Left lung (tissue), 14 donors: ENCODE measurements at places on chromosomes 6 and 20. TPM values are rescaled to one million over a fixed set of nuclear protein-coding genes. Genes with fewer than 3 reads are reported as not detected.
A peak's percentile ranks its signal among the peaks of the same experiment; 100 is the strongest.

The CABLES2 gene
- 11.9 TPM for polyA plus RNA-seq

The HCRTR2 gene
- 0.09 TPM for polyA plus RNA-seq

The WFDC6 gene
- not detected for polyA plus RNA-seq

The FAM135A gene
- polyA plus RNA-seq, result 25.3 TPM

DNA sequence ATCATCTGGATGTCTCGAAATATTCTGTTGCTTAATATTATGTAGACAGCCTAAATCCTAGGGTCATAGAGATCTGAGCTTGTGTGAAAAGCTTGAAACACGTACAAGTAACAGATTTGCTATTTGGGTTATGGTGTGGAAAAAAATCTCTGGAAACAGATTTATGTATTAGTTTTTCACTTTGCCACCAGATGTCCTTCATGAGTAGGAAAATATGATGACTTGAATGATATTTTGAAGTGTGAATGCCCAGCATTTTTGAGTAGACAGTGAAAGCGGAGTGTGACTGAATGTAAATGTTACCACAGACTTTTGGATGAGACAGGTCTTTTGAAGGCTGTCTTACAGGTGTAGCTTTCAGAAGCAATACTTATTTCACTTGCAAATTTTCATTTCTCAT is 4.2 kb upstream of the BMP6 start:
- no peak for DNase-seq
- peaks cover 23% of the 10 kb centered on the region for H3K4me1 ChIP-seq
- H3K4me3 ChIP-seq, result no peak overlapping the region

DNA sequence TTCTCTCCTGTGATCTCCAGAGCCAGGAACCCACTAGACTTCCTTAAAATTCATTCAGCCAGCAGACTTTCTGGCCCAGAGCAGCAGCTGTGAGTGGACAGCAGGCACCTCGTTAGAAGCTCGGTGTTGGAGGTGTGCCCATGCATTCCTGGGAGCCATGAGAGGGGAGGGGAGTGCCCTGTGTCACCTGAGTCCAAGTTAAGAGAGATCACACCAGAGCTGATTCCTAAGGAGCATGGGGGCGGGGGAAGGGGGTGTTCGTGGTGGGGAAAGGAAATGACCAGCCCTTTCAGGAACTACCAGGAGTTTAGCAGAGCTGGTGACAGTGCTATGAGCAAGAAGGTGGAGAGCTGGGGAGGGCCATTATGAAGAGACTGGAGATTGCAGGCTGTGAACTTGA is 46.9 kb downstream of the GFRA4 start:
- DNase-seq, result peak; percentile 77
- no peaks in the 10 kb centered on the region for H3K27me3 ChIP-seq
- no peaks in the 10 kb centered on the region for H3K4me1 ChIP-seq
- H3K27ac ChIP-seq, result peak overlapping the region; percentile 18

DNA sequence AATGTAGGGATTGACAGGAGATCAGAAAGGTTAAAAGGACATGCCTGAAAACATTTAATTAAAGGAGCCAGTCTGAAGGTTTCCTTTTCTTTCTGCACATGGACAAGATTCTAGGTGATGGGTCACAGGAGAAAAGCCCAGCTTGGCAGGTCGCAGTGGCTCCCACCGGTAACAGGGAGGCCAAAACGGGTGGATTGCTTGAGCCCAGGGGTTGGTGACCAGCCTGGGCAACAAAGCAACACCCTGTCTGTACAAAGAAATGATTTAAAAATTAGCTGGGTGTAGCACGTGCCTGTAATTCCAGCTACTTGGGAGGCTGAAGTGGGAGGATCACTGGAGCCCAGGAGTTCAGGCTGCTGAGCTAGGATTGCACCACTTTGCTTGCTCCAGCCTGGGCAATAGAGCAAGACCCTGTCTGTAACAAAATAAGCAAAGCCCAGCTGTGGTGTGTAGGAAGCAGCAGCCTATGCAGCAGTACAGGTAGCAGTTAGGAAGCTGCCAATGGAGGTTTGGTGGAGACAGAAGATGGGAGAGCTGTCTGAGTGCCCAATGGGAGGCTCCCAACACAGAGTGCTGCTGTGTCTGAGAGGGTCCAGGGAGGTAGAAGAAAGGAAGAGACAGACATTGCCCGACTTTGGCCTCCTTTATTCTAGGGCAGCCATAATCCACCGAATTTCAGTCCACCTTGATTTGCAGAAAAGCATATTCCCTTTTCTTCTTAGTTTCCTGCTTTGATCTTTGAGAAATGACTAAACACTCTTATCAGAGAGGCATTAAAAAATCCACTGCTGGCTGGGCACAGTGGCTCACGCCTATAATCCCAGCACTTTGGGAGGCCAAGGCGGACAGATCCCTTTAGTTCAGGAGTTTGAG is 7.1 kb upstream of the AP5S1 start:
- DNase-seq, result no peak
- H3K36me3 ChIP-seq, result no peaks in the 10 kb centered on the region
- H3K27me3 ChIP-seq, result no peaks in the 10 kb centered on the region
- H3K4me3 ChIP-seq, result no peak overlapping the region
- peaks cover 73% of the 10 kb centered on the region for H3K4me1 ChIP-seq

DNA sequence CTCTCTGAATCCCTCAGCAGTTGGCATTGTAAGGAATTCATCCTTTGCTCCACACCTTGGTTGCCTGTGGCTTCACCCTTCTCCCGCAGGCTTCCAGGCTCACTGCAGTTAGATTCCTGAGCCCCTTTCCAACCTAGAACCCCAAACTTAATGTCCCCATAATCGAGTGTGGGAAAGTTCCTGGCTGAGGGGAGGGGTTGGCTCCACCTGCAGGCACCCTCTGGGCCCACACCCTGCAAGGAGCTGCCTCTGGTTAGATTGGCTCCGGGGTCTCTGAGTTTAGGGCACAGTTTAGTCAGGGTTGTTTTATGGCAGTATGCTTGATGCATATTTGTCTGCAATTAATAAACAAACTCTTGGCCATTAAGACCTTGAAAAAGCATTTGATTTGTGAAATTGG is 63.4 kb downstream of the MTHFD1L start:
- no peak overlapping the region for H3K4me3 ChIP-seq
- no peak overlapping the region for H3K27ac ChIP-seq
- H3K4me1 ChIP-seq, result peaks cover 6% of the 10 kb centered on the region
- peaks cover 7% of the 10 kb centered on the region for H3K36me3 ChIP-seq
- no peaks in the 10 kb centered on the region for H3K27me3 ChIP-seq
- DNase-seq, result no peak
